ENCODE measurements at places on chromosomes 3 and 15.

- no peak for DNase-seq
Measured at GRCh38 chr15:69551391-69552056, 98.9 kb downstream of the RPLP1 start.

GRCh38 chr15:34790121-34790520, 5.2 kb downstream of the ACTC1 start:
- DNase-seq: no peak

DNA sequence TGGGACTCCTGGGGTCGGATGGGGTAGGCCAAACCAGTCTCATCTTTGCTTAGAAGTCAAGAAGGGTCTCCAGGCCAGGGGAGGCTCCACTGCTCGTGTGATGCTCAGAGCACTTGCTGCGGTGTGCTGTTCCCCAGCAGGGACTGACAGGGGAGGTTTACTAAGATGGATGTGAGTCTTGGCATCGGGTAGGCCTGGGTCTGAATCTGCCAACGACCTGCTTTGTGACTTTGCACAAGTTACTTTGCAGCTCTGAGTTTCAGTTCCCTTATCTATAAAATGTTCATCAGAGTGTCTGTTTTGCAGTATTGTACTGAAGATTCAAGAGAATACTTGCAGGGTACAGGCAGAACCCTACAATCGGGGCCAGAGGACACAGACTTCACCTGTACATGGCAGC, 17.3 kb upstream of the CDCP1 start:
- DNase-seq: no peak

DNA sequence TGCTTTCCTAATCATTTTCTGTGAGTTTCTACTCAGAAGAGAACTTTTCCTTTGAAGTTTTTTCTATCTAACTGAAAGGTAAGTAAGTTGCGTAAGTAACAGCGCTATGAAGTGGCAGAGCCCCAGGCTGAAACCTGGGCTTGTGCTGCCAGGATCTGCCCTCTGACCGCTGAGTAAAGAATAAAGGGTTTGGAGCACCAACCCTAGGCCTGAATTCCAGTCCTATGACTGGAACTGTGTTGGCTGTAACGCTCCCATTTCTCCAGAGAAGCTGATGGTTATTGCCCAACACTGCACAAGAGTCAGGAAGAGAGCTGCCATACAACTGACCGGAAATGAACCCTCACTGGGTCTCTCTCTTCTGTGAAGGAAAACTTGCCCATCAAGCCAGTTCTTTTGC, 87.0 kb downstream of the FOXB1 start:
- DNase-seq: no peak

DNA sequence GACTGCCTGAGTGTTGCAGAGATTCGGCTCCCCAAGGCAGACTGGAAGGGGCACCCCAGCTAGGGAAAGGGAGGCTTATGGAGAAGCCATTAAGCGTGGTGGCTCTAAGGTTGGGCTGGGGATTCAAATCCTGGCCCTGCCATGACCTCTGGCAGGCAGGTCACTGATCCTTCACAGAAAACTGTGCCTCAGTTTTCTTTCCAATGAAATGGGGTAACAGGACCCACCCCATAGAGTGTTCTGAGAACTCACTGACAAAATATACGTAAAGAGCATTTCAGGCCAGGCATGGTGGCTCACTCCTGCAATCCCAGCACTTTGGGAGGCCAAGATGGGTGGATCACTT, 34.6 kb downstream of the DNASE1L3 start:
- DNase-seq: no peak

- DNase-seq: no peak
Measured at GRCh38 chr3:126351771-126352475, 5.3 kb downstream of the KLF15 start.

- DNase-seq: no peak
Measured at GRCh38 chr3:194198938-194199337, 63.0 kb downstream of the HES1 start.

DNA sequence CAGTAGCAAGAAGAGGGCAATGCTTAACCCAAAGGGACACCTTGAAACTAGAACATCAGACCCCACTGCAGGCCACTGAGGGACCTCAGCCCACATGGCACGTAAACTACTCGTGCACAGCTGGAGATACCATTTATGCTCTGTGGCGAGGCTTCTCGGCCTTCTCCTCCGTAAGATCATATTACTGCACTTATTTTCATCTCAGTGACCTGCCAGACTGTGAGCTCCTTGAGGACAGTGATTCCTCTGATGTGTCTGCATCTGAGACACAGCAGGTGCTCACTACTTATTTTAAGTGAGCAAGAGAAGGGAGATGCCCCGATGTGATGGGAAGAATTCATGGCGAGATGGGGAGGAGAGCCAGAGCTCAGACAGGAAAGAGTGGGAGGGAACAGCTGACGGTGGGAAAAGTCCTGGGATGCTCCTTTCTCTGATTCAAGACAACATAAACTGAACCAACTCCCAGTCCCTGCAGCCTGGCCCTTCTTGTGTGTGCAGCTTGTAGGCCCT, 137.6 kb downstream of the RPLP1 start:
- no peak for DNase-seq

DNA sequence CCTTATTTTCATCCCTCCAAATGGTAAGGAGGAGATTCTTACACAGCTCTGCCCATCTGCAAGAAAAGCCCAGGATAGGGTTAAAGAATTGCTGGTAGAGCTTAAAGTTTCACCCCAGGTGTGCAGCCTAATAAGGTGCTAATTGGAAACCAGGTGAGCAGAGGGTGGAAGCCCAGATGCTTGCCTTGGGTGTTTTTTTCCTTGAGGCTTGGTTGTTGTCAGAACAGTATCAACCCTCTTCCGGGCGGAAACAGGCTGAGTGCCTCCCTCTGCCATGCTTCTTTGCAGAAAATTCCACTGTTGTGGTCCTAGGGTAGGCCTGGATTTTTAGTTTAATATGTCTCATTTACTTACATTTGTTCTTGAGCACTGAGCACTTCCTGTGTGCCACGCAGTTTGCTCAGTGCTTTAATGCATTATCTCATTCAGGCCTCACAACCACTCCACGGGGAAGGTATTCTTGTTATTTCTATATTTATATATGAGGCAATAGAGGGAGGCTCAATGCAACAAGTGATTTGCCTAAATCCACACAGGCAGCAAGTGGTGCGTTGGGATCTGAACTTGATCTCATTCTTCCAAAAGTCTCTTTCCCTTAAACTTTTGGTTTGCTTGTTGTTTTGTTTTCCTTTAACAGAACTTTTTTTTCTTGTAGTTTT, 115.0 kb upstream of the LRIG1 start:
- DNase-seq: no peak

Measured in T-helper 1 cell (primary cell).